ENCODE measurements at places on chromosomes 11 and 22. TPM values are rescaled to one million over a fixed set of nuclear protein-coding genes. Genes with fewer than 3 reads are reported as not detected.

- H3K27me3 ChIP-seq = peaks cover 2% of the 10 kb centered on the region
- H3K4me3 ChIP-seq = no peak overlapping the region
- H3K27ac ChIP-seq = no peak overlapping the region
- no peak for DNase-seq
Measured at GRCh38 chr22:49535126-49535525, 292.5 kb downstream of the BRD1 start.

DNA sequence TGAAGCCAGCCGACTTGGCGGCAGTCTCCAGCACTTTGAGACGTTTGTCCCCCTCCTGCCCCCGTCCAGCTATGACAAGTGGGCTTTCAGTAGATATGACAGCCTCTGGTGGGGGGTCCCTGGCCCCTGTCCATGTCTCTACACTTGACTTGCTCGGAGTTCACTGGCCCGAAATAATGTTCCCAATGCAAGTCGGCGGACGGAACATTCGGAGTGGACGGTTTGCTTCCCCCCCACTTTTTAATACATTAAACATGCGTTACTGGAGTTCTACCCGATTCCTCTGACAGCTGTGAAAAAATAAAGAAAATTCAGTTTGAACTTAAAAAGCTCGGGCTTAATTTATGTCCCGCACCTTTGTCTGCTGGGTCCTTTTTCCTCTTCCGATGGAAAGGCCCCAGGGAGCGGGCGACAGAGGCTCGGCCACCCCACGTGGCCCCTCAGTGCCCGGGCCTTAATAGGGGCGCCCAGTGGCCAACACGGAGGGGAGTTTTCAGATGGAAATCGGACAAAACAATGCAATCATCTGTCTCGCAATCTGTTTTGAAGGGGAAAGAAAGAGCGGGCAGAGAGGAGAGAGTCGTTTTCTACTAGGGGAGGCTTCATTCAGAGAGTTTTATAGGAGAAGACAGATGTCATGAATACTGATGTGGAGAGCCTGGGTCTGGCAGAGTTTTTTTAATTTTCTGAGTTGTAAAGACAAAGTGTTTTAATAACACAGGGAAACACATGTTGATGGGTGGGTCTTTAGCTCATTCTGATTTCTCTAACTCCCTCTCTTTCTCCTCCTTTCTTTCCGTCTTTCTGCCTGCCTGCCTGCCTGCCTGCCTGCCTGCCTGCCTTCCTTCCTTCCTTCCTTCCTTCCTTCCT is 50.2 kb downstream of the SMIM38 start:
- no peaks in the 10 kb centered on the region for H3K36me3 ChIP-seq
- H3K4me1 ChIP-seq = no peaks in the 10 kb centered on the region
- no peak overlapping the region for H3K4me3 ChIP-seq
- no peak overlapping the region for H3K27ac ChIP-seq
- no peak for DNase-seq
- H3K27me3 ChIP-seq = peaks cover 32% of the 10 kb centered on the region

- peaks cover 20% of the 10 kb centered on the region for H3K4me1 ChIP-seq
- H3K27ac ChIP-seq = peak overlapping the region; percentile 73
- peak; percentile 55 for DNase-seq
- H3K27me3 ChIP-seq = no peaks in the 10 kb centered on the region
Measured at GRCh38 chr11:66739983-66740382, 11.0 kb upstream of the SPTBN2 start.

GRCh38 chr11:134248910-134249480 is 4.2 kb downstream of the THYN1 start:
- peaks cover 15% of the 10 kb centered on the region for H3K36me3 ChIP-seq
- no peak overlapping the region for H3K27ac ChIP-seq
- H3K27me3 ChIP-seq = no peaks in the 10 kb centered on the region
- H3K4me1 ChIP-seq = peaks cover 20% of the 10 kb centered on the region
- H3K4me3 ChIP-seq = no peak overlapping the region
- no peak for DNase-seq

Gene ANO1
- not detected for total RNA-seq

- H3K4me3 ChIP-seq = no peak overlapping the region
- no peaks in the 10 kb centered on the region for H3K36me3 ChIP-seq
- H3K27ac ChIP-seq = no peak overlapping the region
Measured at GRCh38 chr22:29028468-29028867, 33.2 kb downstream of the C22orf31 start.

- no peak overlapping the region for H3K27ac ChIP-seq
- no peaks in the 10 kb centered on the region for H3K36me3 ChIP-seq
- H3K4me1 ChIP-seq = no peaks in the 10 kb centered on the region
- DNase-seq = no peak
- H3K4me3 ChIP-seq = no peak overlapping the region
- H3K27me3 ChIP-seq = peaks cover 2% of the 10 kb centered on the region
Measured at GRCh38 chr11:88212300-88212699, 37.1 kb upstream of the RAB38 start.

Measured in HFFc6 (cell line).